Small intestine (tissue), 16 donors: ENCODE measurements at places on chromosomes 5 and 9. TPM values are rescaled to one million over a fixed set of nuclear protein-coding genes. Genes with fewer than 3 reads are reported as not detected.

Gene EHMT1
- polyA plus RNA-seq = 53.9 TPM

Gene RAD17
- polyA plus RNA-seq = 15.9 TPM

DNA sequence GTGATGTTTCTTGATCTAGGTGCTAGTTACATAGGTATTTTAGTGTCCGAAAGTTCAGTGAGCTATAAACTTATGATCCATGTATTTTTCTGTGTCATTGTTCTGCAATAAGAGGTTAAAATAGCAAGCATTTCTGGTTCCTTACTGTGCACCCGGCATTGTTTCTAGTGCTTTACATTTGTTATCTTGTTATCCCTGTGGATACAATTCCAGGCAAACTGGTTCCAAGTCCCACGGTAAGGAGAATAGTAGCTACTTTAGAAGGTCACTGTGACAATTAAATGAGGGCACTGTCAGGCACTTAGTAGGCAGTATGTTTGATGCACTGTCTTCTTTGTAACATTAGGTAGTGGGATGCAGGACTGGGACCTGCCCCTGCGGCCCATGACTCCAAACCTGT, 9.0 kb downstream of the FUBP3 start:
- peaks cover 3% of the 10 kb centered on the region for H3K36me3 ChIP-seq
- DNase-seq = no peak
- no peaks in the 10 kb centered on the region for H3K27me3 ChIP-seq
- no peak overlapping the region for H3K4me3 ChIP-seq
- no peaks in the 10 kb centered on the region for H3K4me1 ChIP-seq
- H3K27ac ChIP-seq = no peak overlapping the region

Gene MZB1
- polyA plus RNA-seq = 2.7 TPM

DNA sequence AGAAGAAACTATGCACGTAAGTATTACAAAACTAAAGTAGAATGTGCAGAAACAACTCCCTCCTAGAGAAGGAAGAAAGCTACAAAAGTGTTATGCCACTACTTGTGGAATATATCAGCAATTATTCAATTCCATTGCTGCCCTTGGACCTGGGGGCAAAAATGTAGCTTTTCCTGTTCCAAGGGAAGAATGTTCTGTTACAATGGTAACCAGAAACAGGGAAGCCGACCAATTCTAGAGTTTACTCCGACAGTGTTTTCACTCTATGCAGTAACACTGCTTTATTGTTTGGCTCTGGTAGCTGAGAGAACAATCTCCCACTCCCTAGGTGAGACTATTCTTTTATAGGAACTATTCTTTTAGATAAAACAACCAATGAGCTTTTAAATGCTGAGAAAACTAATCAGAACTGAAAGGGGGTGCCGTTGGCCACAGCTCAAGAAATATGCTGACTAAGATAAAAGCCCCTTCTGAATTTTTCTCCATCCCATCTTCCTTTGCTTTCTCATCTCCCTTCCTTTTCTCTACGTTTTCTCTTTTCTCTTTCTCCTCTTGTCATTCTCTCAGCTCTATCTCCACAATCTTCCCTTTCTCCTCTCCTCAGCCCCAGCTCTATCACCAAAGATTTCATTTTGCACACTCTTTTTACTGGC, 54.1 kb downstream of the SLC1A3 start:
- H3K27me3 ChIP-seq = no peaks in the 10 kb centered on the region
- no peaks in the 10 kb centered on the region for H3K36me3 ChIP-seq
- DNase-seq = peak; percentile 78
- H3K4me3 ChIP-seq = no peak overlapping the region

Gene PFN3
- polyA plus RNA-seq = not detected

Gene ADAMTS6
- polyA plus RNA-seq = not detected
